Mucosa of descending colon (tissue), 3 donors: ENCODE measurements at places on chromosomes 16 and 17.

- no peak for DNase-seq
Measured at GRCh38 chr17:20172376-20172775, 163.2 kb downstream of the SPECC1 start.

DNA sequence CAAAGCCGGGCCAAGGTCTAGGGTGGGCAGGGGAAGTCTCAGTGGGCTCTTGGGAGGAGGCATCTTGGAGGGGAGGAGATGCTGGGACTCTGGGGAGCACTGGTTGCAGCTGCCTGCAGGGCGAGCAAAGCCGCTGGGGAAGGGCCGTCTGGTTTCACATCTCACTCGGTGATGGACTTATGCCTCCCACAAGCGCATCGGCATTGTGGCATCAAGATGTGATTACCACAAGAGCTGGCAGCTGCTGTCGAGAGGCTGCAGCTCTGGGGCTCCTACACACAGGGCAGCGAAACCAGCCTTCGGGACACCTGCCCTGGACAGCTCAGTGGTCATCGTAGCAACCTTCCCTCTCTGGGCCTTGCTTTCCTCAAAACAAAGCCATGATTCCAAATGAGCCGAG is 3.1 kb upstream of the KCNJ12 start:
- no peak for DNase-seq

- no peak for DNase-seq
Measured at GRCh38 chr16:26795184-26795583, 271.5 kb upstream of the C16orf82 start.

DNA sequence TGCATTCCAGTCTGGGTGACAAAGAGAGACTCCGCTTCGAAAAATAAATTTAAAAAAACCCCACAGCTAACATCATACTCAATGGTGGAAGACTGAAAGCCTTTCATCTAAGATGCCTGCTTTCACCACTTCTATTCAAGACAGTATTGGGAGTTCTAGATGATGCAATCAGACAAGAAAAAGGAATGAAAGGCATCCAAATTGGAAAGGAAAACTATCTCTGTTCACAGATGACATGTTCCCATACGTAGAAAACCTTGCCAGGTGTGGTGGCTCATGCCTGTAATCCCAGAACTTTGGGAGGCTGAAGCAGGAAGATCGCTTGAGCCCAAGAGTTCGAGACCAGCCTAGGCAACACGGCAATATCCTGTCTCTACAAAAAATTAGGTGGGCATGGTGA is 31.1 kb downstream of the RANBP10 start:
- no peak for DNase-seq

- DNase-seq: no peak
Measured at GRCh38 chr16:1323296-1324239, 9.9 kb upstream of the BAIAP3 start.

DNA sequence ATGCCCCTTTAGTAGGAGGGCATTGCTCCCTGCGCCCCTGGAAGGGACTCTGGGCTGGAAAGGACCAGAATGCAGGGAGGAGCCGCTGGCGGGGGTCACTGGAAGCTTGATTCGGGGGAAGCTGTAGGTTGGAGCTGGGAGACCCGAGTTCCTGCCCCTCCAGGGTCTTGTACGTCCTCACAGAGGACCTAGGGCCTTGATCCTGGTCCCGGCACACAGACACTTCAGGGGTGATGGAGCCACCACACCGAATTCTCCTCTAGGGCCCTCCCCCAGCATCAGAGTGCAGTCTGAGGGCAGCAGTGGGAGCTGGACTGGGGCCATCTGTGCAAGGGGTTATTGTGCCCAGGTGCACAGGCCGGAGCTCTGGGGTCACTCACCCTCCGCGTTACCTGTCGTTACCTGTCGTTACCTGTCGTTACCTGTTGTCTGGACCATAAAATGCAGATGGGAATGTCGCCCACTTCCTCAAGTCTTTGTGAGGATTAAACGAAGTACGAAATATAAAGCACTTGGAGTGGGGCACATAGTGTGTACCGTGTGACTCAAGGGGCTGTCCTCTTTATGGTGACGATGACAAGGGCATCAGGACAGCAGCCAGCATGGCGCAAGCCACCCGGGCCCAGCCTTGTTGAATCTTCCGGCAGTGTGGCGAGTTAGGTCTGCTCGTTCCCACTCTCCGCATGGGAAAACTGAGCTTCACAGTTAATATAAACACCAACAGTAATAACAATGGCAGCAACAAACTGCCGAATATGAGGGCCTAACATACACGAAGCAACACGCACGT is 48.6 kb downstream of the CMIP start:
- DNase-seq: peak; percentile 40

DNA sequence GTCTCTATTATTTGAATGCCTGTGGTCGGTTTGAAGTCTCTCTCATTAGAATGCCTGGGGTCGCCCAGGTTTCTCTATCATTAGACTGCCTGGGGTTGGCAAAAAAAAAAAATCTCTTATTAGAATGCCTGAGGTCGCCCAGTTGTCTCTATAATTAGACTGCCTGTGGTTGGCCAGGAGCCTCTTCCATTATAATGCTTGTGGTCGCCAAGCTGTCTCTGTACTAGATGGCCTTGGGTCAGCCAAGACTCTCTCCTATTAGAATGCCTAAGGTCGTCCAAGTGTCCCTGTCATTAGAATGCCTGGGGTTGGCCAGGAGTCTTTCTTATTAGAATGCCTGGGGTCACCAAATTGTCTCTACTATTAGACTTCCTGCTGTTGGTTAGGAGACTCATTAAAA is 2228.4 kb downstream of the TP53TG3F start:
- DNase-seq: no peak

- DNase-seq: no peak
Measured at GRCh38 chr17:4301066-4301465, 37.3 kb upstream of the ANKFY1 start.

- peak; percentile 83 for DNase-seq
Measured at GRCh38 chr17:40070709-40071312, 8.0 kb downstream of the THRA start.

- no peak for DNase-seq
Measured at GRCh38 chr16:66972983-66973382, 11.9 kb downstream of the CES3 start.

DNA sequence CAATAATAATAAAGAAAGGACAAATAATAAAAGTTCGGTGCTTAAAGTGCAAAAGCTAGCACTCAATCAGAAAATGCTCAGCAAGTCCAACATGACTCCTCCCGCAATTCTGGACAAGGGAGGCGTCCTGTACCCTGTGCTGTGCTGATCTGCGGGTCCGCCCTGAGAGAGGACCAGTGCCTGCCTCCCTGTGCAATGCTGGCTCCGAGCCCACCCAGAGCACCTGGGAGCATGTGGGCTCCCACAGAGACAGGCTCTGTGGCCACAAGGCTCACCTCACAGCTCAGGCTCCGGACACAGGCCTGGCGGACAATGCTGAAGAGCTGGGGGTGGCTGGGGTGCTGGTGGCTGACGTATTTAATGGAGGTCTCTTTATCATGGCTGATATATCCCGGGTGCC is 11.1 kb downstream of the FLCN start:
- DNase-seq: no peak

GRCh38 chr17:64358261-64358788 is 32.3 kb downstream of the PECAM1 start:
- no peak for DNase-seq

- DNase-seq: peak; percentile 59
Measured at GRCh38 chr17:42422412-42422957, 571 bp downstream of the CAVIN1 start.

DNA sequence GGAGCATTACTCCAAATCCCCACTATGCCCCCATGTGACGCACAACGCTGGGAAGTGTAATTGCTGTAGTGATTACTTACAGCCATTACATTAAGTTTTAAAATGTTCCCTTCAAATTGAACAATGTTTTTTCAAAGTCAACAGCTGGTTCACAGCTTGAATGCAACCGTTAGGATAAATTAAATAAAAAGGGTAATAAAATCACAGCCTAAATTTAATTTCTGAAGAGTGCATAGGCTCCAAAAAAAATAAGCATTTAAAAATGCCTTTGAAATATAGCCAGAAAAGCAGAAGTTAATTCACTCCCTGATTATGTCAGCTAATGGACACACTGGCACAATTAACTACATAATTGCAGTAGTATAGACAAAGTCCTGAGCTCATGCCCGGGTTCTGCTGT is 50.5 kb upstream of the KDM8 start:
- DNase-seq: no peak

GRCh38 chr16:58448890-58449289 is 51.1 kb upstream of the NDRG4 start:
- no peak for DNase-seq

- DNase-seq: no peak
Measured at GRCh38 chr16:56288019-56288418, 96.7 kb downstream of the GNAO1 start.

DNA sequence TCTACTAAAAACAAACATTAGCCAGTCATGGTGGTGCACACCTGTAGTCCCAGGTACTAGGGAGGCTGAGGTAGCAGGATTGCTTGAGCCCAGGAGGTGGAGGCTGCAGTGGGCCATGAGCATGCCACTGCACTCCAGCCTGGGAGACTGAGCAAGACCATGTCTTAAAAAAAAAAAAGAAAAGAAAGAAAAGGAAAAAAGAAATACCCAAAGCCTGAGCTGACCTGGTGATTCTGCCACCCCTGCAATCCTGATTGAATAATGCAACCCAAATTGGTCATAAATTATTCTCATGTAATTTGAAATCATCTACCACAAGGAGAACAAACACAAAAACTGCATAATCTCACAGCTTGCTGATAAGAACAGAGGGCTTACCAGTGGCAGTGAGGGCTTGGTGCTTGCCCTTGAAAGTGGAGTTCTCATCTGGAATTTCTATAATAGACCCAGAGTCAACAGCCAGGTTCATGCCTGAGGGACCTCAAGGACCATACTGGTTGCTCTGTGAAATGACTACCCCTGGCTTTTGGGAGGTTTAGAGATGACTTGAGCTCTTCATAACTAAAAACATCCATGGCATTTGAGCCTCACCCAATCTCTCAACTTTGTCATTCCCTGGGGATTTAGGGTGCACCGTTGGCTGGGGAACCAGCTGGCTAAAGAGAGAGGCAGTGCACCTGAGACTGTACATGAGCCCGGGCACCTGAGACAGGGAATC is 35.4 kb upstream of the TMC5 start:
- DNase-seq: no peak

GRCh38 chr16:57619606-57620334 is 8.7 kb upstream of the ADGRG1 start:
- DNase-seq: peak; percentile 91

- DNase-seq: no peak
Measured at GRCh38 chr17:65797809-65798208, 236.4 kb upstream of the AXIN2 start.

DNA sequence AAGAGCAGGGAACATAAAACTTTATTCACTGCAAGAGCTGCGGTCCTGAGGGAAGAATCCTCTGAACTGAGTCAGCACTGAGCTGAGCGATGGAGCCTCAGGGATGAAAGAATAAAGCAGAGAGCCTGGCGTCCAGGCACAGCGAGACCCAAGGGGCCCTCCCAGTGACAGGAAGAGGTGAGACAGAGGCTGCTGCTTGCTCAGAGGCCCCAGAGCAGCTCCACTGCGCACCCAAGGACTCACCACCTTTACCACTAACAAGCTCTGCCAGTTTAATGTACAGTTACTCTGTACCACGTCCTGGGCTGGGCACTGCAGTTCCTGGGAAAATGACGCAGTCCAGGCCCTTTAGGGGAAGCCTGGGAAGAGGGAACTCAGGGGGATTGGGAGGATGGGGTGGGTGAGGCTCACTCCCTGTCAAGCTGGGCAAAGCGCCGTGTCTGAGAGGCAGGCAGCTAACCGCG is 5.6 kb downstream of the GFAP start:
- DNase-seq: no peak

DNA sequence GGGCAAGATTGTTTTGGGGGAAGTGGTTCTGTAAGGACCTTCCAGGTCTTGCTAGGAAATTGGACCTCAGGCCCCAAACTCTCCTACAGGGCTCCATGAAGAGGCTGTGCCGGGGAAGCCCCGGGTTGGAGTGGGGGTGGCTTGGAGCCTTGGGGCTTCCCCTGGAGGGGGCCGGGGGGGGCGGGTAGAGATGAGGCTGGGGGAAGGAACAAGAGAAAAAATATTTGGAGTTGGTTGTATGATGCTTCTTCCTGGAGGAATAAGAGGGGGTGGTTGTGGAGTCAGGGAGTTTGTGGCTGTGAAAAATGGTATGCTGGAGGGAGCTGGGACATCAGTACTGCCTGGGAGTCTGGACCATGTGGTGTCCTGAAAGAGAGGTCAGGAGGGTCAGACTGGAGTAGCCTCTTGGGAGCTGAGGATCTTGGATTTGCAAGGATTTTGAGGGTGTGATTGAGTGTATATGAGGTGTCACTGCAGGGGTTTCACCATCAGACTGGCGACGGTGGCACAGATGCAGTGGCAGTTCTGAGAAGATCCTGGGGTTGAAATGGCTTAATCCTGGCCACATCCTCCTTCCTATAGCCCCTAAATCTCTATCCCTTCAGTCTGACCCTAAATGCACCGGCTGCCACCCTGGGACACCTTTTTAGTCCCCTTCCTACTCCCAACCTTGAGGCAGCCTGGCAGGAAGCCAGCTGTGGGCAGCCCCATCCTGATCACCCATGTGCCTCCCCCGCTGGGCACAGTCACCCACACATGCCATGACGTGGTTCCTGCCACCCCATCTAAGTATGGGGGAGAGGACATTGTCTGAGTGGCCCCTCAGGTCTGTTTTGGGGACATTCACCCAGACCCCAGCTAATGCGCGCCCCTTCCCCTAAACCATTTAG is 10.9 kb downstream of the RARA start:
- peak; percentile 66 for DNase-seq
